Retina (tissue), 1 donor: ENCODE measurements at places on chromosomes 4 and X.

DNA sequence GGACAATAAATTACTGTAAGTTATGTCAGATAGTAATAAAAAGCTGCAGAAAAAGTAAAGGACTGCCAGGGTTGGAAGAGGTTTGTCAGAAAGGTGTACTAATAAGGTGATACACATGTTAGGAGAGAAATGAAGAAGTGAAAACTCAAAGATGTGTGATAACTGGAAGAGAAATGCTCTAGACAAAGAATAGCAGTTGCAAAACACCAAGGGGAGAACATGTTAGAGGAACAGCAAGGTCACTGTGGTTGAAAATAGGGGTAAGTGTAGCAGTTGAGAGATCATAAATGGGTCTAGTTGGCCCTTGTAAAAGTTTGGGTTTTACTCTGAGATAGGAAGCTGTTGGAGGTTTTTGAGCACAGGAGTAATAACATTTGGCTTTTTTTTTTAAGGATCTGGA lies 46.9 kb downstream of the HSPA4L start:
- DNase-seq: no peak

DNA sequence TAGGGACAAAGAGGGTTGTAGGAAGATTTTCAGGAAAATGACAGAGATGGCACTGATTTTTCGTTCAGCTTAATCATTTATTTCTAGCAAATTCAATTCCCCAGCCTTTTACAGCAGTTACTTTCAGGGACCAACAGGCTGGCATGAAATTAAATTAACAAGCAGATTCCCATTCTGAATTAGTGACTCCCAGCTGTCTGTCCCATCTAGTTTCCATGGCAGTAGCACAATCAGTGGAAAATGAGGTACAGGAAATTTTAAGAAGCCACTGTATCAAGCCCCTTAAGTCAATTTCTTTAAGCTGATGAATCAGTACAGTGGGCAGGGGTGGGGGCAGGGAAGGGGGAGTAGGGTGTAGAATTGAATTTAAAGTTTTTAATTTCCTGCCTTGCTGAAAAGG lies 121.1 kb upstream of the TEX13C start:
- no peak for DNase-seq

DNA sequence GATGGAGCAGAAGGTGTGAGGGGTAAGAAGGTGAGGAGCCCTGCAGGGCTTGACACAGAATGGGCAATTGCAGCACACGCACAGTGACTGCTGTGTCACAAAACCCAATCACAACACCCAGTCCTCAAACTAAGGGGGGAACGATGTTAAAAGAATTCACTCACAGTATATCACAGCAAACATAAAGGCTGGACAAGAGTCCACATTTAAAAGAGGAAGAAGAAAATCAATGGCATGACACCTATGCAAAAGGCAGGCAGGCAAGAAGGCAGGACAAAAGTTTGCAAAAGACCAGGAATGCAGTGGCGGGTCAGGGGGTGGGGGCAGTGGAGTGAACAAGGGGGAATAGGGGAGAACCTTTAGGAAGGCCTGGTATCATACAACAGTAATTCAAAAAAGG lies 77.7 kb downstream of the CDS1 start:
- DNase-seq: no peak

- DNase-seq: no peak
Measured at GRCh38 chr4:152394791-152395190, 141.1 kb downstream of the FBXW7 start.

DNA sequence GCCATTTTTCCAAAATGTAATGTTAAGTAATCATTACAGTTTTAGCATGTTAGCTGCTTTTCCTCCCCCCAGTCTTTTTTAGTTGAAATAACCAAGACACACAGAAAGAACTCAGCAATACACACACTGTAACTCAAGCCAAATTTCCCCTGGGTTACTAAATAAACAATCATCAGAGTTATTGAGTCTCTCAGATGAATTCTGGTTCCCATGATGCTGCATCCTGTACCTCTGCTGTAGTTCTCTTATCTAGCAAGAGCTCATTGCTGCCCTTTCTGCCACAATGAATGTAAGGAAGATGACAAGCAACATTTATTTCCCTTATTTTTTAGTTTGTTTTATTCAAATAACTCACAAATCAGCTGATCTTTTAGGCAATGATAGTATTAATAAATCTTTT lies 185.1 kb downstream of the ARHGAP6 start:
- no peak for DNase-seq

DNA sequence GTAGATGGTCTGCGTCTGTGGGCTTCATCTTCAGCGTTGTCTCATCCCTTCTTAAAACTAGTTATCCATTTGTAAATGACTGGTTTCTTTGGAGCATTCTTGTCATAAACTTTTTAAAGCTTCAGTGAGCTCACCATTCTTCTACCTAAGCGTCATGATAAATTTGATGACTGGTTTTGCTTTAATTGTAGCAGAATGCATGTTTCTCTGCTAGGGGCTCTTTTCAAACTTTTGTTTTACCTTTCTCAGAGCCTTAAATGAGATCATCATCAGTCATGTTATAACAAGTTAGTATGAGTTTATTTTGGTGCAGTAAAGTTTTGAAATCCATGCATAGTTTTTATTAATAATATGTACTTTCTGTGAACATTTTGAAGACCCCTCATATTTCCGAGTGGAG lies 6.3 kb upstream of the ADGRL3 start:
- DNase-seq: no peak

DNA sequence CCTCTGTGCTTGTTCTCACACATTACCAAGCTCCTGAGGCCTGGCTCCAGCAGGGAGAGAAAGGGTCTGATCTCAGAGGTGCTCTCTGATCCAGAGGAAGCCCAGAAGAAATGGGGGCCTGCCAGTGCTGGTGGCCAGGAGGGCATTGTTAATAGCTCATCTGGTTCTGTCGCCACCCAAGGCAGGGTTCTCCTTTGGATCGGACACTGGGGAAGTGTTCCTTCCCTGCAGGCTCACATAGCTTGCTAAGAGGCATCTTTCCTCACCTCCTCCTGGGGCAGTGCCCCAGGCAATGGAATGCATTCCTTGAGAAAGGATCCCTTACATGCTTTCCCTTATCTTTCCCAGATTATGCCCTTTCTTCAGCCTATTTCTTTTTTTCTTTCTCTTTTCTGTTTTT lies 53.8 kb downstream of the RBM47 start:
- no peak for DNase-seq

DNA sequence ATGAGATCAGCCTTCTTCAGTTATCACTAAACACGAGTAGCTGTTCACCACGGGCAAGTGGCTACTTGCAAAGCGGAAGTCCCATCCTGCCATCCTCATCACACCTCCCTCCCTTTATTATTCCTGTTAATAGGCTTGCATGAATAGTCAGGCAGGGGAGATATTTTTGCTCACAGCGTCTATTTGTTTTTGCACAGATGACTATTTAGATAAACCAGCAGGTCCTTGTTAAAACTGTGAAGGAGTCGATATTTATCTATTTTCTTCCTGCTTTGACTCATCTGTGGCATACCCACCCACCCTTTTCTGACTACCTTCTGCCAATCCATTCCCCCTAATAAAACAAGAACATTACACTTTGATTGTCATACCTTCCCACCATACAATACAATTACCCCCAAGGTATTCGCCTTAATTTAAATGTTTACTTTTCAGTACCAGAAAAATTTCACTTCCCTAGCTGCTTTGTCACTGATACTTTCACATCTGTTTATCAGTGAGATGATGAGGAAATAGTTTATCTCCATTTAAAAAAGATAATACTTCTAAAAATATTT lies 96.6 kb upstream of the BANK1 start:
- no peak for DNase-seq

GRCh38 chr4:118936406-118936805 lies 47.8 kb downstream of the SYNPO2 start:
- DNase-seq: no peak

GRCh38 chrX:51336584-51336983 lies 4.0 kb downstream of the NUDT10 start:
- peak; percentile 27 for DNase-seq

DNA sequence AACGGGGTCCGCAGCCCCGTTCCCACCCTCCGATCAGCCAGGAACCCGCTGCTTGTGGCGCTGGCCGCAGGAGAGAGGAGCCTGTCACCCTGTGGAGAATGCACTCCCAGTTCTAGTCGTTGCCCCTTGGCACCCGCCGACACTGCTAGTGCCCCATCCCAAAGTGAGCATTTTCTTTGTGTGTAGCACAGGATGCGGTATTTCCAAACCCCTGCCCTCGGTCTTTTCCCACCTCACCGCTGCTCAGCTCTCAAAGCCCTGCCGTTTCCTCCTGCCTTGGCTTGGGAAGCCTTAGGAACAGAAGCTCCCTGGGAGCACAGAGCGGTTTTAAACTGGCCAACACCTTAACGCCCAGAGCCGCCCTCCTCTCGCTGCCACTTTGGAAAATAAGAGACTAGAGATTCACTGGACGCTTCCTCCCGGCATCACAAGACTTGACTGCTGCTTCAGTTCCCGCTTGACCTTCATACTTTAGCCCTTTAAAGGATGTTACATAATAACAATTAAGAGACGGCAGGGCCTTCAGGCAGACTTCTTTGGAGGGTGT lies 772 bp downstream of the CYP4V2 start:
- DNase-seq: peak; percentile 89

GRCh38 chr4:161419822-161420221 lies 744.0 kb downstream of the FSTL5 start:
- DNase-seq: no peak

GRCh38 chr4:78002260-78002659 lies 54.9 kb upstream of the FRAS1 start:
- no peak for DNase-seq

- no peak for DNase-seq
Measured at GRCh38 chr4:2626231-2626630, 89.8 kb downstream of the FAM193A start.

DNA sequence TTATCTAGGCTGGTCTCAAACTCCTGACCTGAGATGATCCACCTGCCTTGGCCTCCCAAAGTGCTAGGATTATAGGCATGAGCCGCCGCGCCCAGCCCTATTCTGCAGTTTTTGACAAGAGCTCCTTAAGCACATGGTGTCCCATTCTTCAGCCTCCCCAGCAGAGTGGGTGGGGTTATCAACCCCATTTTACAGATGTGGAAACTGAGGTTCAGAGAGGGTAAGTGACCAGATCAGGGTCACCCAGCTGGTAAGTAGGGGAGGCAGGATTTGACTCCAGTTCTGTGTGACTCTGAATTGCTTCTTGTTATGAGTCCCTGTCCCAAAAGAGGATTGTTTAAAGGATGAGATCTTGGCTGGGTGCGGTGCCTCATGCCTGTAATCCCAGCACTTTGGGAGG lies 14.5 kb downstream of the MAN2B2 start:
- DNase-seq: no peak

GRCh38 chr4:153064571-153064970 lies 128.4 kb downstream of the FHDC1 start:
- DNase-seq: peak; percentile 11

DNA sequence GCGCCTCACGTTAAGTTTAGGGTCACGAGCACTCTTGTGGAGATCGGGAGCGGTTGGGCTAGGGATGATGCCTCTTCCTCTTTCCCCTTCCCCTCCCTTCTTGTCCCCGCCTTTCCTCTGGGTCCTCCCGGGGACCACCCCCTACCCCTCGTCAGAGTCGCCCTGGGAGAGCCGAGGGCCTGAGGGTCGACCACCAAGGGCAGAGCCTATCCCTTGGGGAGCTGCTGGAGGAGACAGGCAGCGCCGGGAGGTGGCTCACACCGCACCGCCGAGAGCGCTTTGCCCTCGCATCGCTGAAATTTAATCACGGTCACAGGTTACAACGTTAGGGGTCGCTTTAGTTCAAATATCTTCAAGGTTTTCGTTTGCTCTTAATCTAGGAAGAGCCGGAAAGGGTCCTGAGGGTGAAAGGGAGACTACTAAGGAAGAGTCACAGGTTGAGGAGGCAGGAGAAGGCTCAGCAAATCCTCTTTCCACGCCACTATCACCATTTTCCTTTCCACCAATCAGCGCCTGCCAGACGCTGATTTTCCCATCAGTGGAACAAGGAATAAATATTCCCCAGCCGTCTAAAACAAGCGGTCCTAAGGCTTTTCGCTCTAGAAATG lies 528 bp upstream of the SNCA start:
- DNase-seq: peak; percentile 90

- DNase-seq: peak; percentile 12
Measured at GRCh38 chr4:184154199-184154598, 63.5 kb downstream of the ENPP6 start.

GRCh38 chr4:183118585-183118984 lies 19.5 kb downstream of the WWC2 start:
- peak; percentile 20 for DNase-seq

DNA sequence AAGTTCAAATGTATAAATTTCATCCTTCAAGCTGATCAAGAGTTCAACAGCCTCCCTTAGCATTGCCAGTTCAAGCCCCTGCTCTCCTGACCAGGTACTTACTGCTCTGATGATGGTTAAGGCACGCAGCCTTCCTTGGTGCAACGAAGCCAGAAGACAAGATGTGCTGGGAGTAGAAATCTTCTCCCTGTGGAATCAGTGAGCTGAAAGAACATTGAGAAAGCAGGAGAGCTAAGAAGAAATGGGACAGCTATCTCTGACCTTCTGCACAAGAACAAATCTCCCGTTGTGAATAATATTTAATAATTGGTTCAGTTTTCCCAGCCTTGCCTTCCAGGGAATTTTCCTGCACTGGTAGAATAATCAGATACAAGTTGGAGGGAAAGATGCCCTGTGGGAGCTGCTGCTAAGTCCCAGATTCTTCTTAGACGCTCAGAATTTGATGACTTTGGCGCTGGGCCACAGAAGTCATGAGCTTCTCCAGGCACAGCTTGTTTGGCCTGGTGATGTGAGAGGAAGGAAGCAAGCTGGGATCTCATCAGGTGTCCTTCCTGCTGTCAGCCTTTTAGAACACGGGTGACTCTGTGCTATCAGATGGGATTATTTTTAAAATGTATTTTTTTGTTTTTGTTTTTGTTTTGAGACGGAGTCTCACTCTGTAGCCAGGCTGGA lies 77.8 kb downstream of the CD38 start:
- no peak for DNase-seq

- DNase-seq: no peak
Measured at GRCh38 chrX:19403696-19404095, 60.0 kb downstream of the PDHA1 start.

DNA sequence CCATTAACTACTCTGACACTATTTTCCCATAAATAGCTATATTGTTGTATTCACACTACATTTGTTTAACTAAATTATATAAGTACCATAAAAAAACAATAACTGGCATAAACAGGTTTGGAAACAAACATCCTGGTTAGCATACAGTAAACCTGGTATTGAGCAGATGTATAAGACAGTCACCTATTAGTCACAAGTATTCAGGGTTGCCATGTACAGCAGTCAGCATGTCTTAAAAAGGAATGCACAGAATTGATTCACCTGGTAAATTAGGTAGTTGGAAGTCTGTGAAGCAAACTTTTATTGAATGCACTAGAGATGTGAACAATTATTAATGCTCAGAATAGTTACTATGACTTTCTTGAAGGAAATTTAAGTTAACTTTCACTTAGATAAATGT lies 137.9 kb downstream of the FAM13A start:
- no peak for DNase-seq

- no peak for DNase-seq
Measured at GRCh38 chrX:20434986-20435385, 168.3 kb upstream of the RPS6KA3 start.

- DNase-seq: no peak
Measured at GRCh38 chrX:18789916-18790315, 82.5 kb downstream of the PPEF1 start.
